ENCODE measurements at places on chromosomes 1 and 21.

- no peak for DNase-seq
Measured at GRCh38 chr1:13786541-13786940, 86.6 kb downstream of the PRDM2 start.

GRCh38 chr1:182552527-182552926 is 36.5 kb downstream of the RNASEL start:
- no peak for DNase-seq

GRCh38 chr21:33540711-33541104 is 1.2 kb downstream of the GART start:
- no peak for DNase-seq

GRCh38 chr1:165376811-165377311 is 20.3 kb upstream of the LMX1A start:
- DNase-seq, result no peak

DNA sequence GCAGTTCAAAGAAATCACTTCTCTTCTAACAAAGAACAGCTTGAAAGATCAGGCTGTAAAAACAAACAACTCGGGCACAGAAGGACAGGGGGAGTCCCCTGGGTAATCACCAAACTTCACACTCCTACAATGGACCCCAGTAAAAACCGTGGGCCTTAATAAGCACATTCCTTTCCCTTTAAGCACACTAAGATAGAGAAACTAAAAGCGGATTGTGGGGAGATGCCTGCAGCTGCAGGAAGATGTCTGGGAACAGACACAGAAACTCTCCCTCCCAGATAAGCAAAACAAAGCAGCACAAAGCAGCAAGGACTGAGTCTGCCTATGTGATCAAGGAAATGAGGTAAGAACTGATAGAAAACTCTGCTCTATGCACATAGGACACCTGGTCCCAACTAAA is 37.6 kb upstream of the CTBS start:
- DNase-seq, result no peak

DNA sequence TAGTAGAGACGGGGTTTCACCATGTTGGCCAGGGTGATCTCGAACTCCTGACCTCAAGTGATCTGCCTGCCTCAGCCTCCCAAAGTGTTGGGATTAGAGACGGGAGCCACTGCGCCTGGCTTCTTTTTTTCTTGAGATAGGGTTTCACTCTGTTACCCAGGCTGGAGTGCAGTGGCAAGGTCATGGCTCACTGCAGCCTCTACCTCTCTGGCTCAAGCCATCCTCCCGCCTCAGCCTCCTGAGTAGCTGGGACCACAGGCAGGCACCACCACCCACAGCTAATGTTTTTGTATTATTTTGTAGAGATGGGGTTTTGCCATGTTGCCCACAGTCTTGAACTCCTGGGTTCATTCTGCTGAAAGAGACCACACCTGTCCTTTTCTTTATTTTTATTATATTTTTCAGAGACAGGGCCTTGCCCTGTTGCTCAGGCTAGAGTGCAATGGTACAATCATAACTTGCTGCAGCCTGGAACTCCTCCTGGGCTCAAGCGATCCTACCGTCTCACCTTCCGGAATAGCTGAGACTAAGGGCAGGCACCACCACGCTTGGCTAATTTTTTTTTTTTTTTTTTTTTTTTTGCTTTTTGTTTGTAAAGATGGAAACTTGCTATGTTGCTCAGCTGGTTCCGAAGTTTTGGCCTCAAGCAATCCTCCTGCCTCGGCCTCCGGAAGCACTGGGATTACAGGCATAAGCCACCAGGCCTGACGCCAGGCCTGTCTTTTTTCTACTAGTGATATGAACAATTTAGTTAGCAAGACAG is 3.1 kb downstream of the LMNA start:
- peak; percentile 0 for DNase-seq

GRCh38 chr1:109912873-109913272 is 2.2 kb downstream of the CSF1 start:
- no peak for DNase-seq

GRCh38 chr21:20856926-20857325 is 141.3 kb upstream of the NCAM2 start:
- DNase-seq, result no peak

GRCh38 chr1:183263886-183264602 is 78.0 kb downstream of the LAMC2 start:
- no peak for DNase-seq

DNA sequence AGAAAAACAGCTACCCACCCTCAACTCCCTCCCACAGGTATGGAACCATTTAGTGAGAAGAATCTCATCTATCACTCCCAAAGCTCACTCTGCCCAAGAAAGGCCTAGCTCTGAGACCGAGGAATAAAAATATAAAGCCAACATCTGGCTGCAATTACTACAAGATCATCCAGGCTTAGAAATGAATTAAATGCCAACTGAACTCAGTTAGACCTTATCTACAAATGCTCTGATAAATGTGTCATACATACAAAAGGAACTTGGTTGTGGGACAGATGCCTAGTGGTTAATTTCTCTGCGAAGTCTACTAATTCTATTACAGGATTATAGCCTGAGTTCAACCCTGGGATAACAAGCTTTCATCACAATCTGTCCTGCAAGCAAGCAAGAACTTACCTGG is 6.7 kb downstream of the ADIPOR1 start:
- no peak for DNase-seq

- DNase-seq, result no peak
Measured at GRCh38 chr21:42373196-42373907, 7.0 kb upstream of the TFF1 start.

All from T-helper 9 cell (primary cell).